ENCODE measurements at places on chromosomes 4 and X.
A peak's percentile ranks its signal among the peaks of the same experiment; 100 is the strongest.

DNA sequence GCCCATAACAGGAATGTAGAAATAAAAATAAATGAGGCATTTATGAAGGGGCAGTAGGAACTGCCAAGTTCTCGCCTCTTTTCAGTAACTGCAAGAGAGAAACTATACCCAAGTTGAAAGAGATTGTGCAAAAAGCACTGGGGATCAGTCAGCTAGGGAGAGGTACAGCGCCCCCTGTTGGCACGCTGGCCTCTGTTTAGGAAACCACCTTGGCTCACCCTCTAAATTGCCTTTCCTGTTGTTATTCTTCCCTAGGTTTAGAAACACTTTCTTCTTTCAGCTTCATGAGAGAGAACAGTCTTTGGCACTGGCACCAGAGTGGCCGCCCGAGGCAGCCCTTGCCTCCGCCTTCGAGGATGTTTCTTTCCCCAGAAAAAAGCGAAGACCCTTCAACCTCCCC is 348.5 kb downstream of the MID1IP1 start:
- DNase-seq, result peak; percentile 62

- DNase-seq, result no peak
Measured at GRCh38 chr4:29867412-29867811, 852.8 kb upstream of the PCDH7 start.

DNA sequence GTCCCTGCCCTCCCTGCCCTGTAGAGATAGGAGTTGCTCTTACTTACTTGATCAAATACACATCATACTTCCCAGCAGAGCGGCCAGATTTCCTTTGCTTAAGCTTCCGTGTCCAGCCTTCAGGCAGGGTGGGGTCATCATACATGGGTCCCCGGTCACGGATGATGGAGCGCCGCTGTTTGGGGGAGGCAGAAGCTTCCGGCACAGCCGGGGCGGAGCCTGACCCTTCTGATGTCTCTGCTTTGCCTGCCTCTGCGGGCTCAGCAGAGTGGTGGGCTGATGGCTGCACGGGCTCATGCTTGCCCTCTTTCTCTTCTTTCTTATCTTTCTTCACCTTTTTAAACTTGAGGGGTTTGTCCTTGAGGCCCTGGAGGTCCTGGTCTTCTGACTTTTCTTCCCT is 12.5 kb upstream of the IRAK1 start:
- no peak for DNase-seq

DNA sequence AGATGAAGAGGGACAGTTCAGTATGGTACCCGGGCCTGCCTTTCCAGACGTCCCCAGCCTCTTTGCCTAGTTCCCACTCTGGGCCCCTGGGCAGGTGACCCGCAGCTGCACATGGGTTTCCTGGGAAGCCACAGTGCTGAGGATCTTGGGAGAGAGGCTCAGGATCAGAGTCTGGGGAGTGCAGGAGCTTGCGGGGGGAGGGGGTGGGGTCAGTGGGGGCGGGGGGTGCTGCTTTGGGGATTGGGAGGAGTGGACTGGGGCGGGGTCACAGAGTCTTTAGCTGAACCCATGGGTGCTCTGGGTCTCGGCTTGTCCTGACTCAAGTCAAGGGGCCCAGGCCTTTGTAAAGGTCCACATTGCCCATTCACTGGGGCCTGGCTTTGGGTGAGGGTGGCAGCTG is 63.6 kb downstream of the TBL1X start:
- DNase-seq, result no peak

DNA sequence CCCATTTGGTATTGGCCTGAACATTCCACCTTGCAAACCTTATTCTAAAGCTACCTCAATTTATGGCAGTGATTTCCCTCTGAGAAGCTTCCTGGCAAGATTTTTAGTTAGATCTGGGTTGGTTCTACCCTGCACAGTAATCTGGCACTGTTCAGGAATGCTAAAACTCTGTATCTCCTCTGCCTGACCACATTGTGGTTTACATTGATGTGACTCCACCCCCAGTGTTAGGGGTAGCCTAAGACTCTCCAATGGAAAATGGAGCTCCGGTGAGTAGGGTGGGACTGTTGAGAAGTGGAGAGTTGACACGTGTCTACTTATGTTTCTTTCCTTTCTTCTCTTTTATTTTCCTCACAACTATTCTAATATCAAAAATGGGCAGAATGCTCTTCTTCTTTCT is 45.4 kb downstream of the BMPR1B start:
- DNase-seq, result no peak

DNA sequence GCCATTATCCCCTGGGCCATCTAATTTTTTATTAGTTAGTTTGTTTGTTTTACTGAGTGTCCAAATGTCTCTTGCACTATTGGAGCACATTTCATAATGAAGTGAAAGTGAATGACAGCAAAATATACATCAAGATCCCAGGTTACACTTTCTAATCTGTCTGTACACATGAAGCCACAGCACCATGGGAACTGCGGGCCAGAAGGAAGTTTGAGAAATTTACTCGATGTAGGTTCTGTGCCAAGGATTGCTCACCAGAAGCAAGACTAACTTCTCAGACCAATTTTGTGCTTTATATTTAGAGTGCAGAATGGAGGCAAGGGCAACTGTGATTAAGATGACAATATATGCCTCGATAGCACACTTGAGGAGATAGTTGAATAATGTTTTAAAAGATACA is 258.0 kb downstream of the COL25A1 start:
- no peak for DNase-seq

GRCh38 chr4:98565681-98566301 is 92.6 kb downstream of the TSPAN5 start:
- no peak for DNase-seq

- peak; percentile 16 for DNase-seq
Measured at GRCh38 chr4:70874268-70875156, 27.7 kb upstream of the MOB1B start.

DNA sequence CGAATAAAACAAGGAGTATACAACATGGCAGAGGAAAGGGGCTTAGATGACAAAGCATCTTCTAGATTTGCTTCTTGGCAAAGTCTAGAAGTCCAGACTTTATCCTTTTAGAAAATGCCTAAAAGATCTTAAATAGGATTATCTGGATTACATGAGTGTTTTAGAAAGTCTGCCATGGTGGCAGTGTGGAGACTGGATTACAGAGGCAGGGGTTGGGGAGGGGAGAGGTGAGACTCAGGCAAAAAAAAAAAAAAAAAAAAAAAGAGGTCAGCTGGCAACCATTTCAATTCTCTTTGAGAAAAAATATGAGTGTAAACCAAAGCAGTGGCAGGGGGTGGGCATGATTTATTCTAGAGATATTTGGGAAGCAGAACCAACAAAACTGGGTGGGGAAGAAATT is 17.4 kb downstream of the ZNF827 start:
- no peak for DNase-seq

DNA sequence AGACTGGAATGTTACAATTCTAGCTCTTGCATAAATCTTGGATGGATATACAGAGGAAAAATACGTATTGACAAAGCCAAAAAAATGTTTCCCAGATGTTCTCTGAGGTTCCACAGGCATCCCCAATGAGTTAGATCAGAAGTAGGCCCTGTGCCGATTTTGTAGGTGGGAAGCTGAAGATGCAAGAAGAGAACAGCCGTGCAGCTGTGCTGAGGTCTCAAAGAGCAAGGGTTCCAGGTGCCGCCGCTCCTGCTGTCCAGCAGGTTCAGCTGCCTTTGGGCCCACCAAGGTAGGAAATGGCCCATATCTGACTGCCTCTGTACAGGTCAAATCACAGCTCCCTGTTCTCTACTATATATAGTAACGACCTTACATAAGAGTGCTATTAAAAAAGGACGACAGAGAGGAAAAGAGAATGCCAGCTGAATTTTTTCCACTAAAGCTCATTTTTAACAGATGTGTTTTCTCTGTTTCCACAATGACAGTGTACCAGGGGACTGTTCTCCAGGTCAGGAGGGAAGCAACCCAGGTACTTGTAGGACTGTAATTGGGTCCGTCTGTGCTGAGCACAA is 155.6 kb downstream of the CBR4 start:
- no peak for DNase-seq

DNA sequence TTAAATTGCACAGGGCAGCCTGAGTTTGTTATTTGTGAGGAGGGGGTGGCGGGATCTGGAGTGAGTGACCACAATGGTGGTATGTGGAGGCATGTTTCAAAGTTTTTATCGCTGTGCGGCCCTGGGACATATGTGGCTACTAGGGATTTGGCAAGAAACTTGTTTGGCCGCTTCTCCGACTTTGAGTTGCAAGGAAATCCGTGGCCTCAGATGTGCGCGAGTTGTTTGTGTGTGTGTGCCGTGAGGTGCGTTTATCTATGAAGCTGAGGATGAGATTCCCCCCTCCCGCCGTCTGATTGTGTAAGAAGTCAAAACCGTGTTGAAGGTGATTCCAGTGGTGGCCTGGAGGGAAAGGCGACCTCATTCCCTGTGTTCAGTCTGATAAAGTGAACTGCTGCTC is 1.4 kb downstream of the JADE3 start:
- DNase-seq, result no peak

DNA sequence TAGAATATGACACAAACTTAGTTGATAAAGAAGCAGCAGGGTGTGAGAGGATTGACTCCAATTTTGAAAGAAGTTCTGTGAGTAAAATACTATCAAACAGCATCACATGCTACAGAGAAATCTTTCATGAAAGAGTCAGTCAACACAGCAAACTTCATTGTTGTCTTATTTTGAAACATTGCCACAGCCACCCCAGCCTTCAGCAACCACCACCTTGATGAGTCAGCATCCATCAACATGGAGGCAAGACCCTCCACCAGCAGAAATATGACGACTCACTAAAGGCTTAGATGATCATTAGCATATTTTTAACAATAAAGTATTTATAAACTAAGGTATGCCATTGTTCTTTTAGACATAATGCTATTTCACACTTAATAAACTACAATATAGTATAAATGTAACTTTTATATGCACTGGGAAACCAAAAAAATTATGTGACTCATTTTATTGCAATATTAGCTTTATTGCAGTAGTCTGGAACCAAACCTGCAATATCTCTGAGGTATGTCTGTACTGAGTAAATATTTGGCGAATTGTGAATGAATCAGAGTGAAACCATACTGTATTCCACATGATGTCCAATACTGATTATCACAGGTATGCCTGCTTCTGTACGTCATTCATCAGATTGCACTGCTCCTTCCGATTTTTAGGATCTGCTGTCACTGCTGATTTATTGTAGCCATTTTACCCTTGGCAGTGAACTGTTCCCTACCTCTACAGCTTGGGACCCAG is 11.6 kb downstream of the FRMPD4 start:
- DNase-seq, result no peak

GRCh38 chr4:126123611-126124325 is 809.0 kb downstream of the FAT4 start:
- DNase-seq, result no peak
